ENCODE measurements at places on chromosomes 16 and 17. TPM values are rescaled to one million over a fixed set of nuclear protein-coding genes. Genes with fewer than 3 reads are reported as not detected.

GRCh38 chr17:44547625-44548267 is 9.5 kb upstream of the FZD2 start:
- no peak for DNase-seq
- H3K4me3 ChIP-seq, result no peak overlapping the region
- H3K36me3 ChIP-seq, result no peaks in the 10 kb centered on the region
- H3K27ac ChIP-seq, result no peak overlapping the region

DNA sequence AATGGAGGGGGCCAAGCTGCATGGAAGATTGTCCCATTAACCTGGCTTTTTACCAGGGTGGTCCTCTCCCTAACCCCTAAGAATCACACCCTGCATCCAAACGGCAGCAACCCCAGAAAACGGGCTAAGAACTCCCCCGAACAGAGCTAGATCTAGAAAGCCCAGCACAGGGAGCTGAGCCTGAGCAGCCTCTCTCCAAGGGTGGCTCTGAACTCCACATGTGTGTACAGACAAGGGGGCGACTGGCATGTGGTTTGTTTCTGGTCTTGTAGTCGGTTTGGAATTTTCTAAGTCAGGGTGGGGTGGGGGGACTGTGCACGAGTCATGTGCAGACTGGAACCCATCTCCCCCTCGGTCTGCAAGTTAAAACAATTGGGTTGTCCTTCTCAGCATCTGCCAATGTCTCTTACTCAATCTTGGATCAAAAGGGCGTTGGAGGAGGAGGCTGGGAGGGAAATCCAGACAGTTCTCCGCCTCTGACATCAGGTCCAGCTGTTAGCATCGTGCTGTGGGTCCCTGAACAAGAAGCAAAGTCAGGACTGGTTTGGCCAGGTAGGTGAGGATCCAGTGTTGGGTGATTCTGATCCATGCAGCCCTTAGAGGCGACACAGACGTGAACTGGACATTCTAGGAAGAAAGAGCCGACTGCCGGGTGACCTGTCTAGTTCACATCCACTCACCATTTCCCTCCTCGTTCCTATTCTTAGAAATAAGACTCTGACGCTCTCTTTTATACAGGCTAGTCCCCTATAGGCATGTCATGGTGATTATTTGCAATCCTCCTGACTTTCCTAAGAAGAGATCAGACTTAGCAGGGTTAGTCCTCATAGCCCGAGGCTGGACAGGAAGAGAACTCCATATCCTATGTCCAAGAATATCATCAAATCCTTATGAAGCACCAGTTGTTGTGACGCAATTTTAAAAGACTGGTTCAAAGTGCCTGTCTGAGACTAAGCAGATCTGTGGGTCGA is 381.8 kb downstream of the SOX9 start:
- H3K4me1 ChIP-seq, result no peaks in the 10 kb centered on the region
- DNase-seq, result no peak
- peaks cover 32% of the 10 kb centered on the region for H3K27me3 ChIP-seq
- H3K27ac ChIP-seq, result no peak overlapping the region

DNA sequence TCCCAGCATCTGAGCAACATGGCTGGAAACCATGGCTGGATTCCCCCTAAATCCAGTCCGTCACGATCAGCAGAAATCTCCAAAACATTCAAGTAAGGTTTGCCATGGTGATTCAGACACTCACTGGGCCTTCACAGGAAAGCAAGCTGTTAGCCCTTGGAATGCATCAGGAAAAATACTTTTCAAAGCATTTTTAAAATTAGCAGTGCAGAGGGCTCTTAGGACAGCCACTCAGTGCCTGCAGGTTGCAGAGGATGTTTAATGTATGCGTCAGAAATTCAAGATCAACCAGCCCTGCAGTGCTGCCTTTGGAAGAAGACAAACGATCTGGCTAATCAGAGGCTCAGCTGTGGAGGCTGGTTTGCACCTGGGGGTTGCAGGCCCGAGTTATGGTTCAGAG is 50.3 kb downstream of the FOXL1 start:
- DNase-seq, result no peak
- H3K4me3 ChIP-seq, result no peak overlapping the region
- no peak overlapping the region for H3K27ac ChIP-seq

DNA sequence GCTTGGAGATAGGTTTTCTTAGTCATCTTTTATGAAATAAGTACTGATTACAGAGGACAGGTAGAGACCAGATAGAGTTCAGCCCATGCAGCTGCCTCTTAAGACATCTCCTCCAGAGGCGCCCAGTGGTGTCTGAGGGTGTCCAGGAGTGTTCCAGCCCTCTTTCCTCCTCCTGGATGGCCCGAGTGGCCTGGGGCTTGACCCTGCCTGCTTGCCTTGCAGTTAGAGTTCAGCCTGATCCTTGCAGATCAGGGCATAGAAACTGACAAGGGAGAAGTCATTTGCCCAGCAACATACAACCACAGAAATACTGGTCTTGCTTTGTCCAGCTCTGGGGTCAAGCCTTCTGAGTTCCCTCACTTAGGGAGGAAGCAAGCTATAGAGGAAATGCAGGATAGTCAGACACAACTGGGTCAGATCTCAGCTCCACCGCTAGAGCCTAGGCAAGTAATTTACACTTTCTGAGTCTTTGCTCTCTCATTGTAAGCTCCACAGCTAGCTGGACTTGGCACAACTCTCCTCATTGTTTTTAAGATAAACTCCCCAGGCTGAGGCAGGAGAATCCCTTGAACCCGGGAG is 3.6 kb upstream of the CCL1 start:
- peaks cover 23% of the 10 kb centered on the region for H3K27me3 ChIP-seq
- H3K36me3 ChIP-seq, result no peaks in the 10 kb centered on the region
- no peak for DNase-seq
- no peak overlapping the region for H3K4me3 ChIP-seq
- peaks cover 10% of the 10 kb centered on the region for H3K4me1 ChIP-seq

Gene KRT16
- polyA plus RNA-seq, result not detected

Gene PRSS36
- polyA plus RNA-seq, result 0.40 TPM

Data from naive B cell (primary cell).